ENCODE measurements at places on chromosomes 3 and 15.

DNA sequence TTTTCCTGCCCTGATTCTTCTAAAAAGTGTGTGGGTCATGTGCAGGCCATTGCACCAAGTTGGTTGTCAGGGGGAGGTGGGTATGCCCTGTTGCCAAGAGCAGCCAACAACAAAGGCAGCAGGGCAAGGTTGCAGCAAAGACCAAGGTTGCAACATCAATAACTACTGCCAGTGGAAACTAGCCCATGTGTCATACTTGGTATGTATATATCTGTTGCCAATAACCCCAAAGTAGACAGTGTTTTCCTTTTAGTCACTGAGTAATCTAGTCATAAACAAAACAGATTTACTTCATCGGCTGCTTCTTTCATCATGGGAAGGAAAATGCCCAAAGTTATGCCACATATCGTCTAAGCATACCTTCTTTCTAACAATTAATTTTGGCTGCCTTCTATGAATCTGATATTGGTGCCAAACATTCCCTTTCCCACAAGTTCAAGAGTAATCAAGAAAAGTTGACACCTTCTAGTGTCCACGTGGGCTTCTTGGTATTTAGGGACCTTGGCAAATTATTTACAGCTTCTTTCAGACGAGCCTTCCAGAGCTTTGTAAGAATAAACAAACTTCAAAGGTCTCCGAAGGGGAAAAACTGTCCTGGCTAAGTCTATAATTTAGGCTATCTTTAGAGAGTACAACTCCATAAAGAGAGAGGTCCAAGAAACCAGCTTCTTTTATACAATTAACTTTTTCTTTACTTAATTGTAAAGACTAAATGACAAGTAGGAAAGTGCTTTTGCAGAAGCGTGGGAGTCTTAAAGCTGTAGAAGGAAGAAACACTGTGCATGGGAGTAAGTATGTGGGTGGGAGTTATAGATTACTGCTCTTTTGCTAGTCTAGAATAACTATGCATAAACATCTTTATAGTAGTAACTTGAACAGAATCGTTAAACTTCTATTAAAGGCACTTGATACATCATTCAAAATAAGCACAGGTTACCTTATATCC lies 10.0 kb upstream of the MBNL1 start:
- no peak for DNase-seq

- DNase-seq, result no peak
Measured at GRCh38 chr3:98906230-98906629, 4.7 kb upstream of the DCBLD2 start.

GRCh38 chr3:140433431-140433830 lies 244.4 kb upstream of the TRIM42 start:
- DNase-seq, result no peak

- no peak for DNase-seq
Measured at GRCh38 chr3:158522221-158523136, 48.5 kb upstream of the MLF1 start.

GRCh38 chr3:38713121-38713520 lies 63.6 kb upstream of the SCN5A start:
- DNase-seq, result no peak

DNA sequence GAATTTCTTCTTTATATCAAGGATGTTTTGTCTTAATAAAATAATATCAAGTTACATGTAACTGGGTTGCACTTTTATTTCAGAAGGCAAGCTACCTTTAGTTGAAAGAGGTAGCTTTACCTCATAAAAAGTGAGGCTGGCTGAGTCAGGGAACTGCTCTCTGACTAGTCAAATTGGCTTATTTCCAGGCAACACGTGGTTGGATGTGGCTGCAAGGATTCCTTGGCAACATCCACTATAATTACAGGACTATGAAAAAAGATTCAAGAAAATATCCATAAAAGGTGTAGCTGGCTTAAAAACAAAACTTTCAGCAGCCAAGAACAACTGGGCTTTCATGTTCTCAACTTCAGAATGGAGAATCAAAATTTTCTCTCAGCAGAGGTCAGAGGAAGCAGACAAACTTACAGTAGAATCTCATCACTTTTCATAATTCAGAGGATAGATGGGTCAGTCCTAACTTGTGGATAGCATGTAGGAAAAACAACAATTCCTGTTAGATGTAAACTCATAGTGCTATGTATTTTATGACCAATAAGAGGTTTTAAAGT lies 779.1 kb downstream of the MECOM start:
- peak; percentile 68 for DNase-seq

DNA sequence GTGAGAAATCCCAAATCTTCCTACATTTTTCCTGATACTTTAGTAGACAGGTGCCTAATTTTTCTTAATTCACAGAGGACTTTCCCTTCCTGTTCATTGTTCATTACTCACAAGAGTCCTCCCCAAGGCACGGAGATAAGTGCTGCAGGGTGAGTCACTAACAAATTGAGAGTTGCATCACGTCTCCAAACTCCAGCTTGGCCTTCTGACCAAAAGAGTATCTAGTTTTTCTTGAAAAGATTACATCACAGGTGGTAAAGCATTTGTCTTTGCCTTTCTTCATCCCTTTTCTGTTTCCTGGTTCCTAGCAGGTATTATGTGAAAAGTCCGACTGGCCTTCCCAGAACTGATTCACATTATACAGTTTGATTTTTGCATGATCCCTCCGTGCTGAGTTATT lies 24.9 kb upstream of the RASGRP1 start:
- DNase-seq, result no peak

DNA sequence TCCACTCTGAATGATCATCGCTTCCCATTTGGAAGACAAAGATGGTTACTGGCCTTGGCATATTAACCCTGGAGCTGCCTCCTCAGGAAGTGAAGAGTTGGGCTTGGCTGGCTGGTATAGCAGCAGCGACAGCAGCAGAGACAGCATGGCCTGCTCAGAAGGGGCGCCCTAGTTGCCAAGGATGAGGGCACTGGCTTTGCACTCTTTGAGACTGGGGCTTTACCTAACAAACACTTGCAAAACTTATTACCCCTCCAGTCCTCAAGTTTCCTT lies 68.5 kb upstream of the RBP1 start:
- no peak for DNase-seq

DNA sequence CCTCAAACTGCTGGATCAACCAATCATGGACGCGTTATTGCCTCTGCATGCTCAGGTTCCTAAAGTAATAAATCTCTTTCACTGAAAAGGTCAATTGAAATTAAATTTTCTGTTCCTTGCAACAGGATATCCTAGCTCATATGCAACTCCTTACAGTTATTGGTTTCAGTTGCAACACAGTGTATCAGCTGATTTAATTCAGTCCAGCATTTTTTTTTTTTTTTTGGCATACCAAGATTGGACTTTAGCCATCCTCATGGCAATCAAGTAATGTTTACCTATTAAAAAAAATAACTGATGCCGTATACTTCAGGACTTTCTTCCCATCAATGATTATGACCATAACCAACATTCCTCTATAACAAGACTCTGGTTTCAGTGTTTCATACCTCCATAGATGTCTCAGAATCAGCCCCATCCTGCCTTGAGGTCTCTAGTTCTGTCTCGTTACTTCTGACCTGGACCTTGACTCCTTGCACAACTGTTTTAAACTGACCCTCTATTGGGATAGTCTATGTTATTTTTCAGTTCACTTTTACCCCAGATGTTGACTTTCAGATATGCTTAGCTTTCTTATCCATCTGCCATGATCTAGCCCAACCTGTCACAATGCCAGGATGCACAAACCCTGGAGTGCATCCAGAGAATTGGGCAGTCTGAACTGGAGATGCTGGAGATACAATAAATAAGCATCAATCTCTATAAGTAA lies 265.0 kb upstream of the GADL1 start:
- DNase-seq, result no peak

DNA sequence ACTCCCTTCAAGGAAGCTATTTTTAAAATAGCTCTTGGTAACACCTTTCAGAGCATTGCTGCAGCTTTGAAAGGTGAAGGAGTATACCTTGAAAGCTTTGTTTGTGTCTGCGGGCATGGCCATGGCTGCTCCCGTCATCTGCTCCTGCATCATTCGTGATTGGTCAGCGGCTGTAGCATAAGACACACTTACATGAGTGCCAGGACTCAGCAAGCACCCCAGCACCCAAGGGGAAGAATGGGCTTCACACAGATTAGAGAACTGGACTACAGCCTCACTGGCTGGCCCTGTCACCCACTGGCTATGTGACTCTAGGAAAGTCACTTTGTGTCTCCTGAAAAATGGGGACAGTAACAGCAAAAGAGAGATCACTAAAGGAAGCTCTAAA lies 17.0 kb downstream of the EMC3 start:
- DNase-seq, result no peak

DNA sequence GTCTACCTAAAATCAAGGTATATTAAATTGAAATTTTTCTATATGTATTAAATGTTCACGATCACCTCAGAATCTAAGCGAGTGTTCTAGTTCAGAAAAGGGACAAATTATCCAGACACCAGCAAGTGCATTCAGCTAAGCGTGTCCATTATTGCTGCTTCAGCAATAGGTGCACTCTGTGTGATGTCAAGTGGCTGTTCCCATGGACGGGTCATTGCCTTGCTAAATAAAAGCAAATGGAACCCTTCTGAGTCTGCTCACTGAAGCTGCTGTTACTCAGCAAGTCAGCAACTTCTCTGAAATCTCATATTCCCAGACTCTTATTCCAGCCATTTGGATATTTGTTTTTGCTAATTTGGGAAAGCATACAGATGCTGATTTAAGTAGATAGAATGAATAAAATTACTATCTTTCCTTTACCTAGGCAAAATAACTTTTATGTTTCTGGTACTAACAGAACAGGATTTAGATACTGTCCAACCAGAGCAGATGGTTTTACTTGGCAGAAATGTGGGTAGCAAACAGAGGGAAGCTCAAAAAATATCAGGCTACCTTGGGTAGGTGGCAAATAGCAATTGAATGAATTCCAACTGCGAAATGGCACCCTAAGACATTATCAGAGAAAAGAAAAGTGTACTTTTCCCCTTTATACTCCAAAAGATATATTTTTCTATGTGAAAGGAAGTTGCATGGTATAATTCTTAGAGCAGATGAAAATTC lies 407.0 kb downstream of the GAP43 start:
- no peak for DNase-seq

DNA sequence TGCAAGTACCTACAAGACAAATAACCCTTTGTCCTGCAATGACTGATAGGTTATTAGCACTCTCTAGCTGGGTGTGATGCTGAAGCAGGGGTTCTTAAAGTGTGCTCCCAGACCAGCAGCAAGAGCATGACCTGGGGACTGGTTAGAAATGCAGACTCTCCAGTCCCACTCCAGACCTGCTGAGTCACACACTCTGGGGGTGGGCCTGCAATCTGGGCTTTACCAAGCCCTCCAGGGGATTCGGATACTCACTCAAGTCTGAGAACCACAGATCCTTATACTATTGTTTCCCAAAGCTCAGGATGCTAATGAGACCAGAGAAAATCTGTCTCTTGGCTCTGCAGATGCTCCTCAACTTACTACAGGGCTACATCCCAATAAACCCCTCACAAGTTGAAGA lies 142.1 kb upstream of the RAD18 start:
- DNase-seq, result no peak

GRCh38 chr15:36903922-36904556 lies 196.3 kb downstream of the MEIS2 start:
- no peak for DNase-seq

DNA sequence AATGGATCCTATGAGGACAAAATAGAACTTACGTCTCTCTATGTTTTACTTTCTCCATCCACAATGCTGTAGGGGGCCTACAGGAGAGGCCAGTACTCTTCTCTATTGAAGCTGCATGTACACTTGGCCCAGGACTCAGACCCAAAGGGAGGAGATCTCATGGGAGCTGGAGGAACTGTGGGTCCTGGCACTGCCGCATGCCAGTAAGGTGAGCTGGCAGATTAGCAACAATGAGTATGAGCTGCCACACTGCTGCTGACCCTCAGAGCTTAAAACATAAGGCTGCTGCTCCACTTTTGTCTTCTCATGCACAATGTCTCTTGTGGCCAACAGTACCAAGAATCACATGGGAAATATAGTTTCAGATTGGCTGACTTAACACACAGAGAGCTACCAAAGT lies 57.8 kb upstream of the TBC1D5 start:
- no peak for DNase-seq

DNA sequence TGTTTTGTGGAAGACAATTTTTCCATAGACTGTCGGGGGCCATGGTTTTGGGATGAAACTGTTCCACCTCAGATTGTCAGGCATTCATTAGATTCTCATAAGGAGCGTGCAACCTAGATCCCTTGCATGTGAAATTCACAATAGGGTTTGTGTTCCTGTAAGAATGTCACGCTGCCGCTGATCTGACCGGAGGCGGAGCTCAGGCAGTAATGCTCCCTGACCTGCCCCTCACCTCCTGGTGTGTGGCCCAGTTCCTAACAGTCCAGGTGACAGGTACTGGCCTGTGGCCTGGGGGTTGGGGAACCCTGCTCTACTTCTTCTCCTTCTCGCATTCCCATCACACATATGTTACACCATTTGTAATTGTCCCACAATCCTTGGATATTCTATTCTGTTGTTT lies 11.0 kb downstream of the CHRNA7 start:
- DNase-seq, result no peak

GRCh38 chr3:53242155-53242554 lies 13.7 kb downstream of the TKT start:
- no peak for DNase-seq

- DNase-seq, result no peak
Measured at GRCh38 chr3:127451321-127451720, 139.2 kb downstream of the TPRA1 start.

DNA sequence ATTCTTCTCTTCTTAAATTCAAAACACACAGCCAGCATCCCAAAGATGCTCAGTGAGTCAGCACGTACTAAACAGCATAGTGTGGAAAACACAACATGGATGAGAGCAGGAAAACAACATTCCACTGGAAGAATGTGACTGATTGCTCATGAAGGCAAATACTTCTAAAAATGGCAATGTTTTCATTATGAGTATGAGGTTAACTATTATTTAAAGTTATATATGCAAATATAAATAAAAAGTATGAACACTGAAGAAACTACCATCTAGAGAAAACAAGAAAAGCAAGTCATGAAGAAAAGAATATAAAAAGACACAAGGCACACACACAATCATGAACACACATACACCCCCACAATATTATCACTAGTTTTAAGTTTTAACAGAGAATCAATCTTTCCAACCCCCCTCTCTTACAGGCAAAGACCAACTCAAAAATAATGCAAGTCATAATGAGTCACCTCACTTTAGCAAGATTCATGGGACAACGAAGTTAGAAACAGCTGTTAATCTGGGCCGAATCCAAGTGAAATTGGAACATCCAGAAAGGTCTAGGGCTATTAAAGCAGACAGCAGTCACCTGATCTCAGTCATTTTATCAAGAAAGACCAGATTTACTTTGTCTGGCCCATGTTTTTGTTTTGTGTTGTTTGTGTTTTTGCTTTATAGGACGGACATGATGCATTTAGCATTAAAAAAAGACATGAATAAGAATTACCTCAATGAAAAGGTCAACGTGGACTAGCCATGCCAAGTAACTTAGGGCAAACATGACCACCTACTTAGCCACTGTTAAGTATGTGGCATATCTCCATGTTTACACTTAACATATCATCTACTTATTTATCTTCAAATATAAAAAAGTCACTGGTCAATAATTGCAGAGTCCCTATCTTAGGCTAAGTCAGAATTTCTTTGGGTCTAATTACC lies 18.1 kb downstream of the GBE1 start:
- DNase-seq, result no peak

GRCh38 chr3:143727391-143727790 lies 120.9 kb downstream of the SLC9A9 start:
- DNase-seq, result peak; percentile 15
